NCI-H187 (cell line): ENCODE measurements at places on chromosomes 16 and 17.

- DNase-seq: no peak
Observed at GRCh38 chr16:52603015-52603414, 56.1 kb upstream of the TOX3 start.

DNA sequence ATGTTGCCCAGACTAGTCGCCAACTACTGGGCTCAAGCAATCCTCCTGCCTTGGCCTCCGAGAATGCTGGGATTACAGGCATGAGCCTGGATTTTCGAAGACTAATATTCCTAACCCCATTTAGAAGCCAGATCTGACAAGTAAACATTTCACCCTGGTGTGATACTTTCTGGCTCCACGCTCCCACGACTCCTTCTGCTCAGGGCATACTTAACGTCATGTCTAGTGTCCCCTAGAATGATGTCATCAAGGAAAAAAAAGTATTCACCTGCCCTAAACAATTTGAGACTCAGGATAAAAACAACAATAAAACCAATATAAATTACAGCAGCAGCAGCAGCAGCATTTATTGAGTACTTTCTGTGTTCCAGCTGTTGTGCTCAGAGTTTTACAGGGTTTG lies 13.2 kb downstream of the ITGB3 start:
- DNase-seq: no peak

- no peak for DNase-seq
Observed at GRCh38 chr16:67252609-67253497, 4.1 kb downstream of the SLC9A5 start.

DNA sequence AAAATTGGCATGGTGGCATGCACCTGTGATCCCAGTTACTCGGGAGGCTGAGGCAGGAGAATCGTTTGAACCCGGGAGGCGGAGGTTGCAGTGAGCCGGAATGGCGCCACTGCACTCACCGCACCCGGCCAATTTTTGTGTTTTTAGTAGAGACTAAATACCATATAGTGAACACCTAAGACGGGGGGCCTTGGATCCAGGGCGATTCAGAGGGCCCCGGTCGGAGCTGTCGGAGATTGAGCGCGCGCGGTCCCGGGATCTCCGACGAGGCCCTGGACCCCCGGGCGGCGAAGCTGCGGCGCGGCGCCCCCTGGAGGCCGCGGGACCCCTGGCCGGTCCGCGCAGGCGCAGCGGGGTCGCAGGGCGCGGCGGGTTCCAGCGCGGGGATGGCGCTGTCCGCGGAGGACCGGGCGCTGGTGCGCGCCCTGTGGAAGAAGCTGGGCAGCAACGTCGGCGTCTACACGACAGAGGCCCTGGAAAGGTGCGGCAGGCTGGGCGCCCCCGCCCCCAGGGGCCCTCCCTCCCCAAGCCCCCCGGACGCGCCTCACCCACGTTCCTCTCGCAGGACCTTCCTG lies at the start of gene HBQ1:
HBQ1 (plus strand) TSS at position 359 of the 575 bp plus-strand sequence; CDS start at position 387, 28 bp downstream.
- no peak for DNase-seq

DNA sequence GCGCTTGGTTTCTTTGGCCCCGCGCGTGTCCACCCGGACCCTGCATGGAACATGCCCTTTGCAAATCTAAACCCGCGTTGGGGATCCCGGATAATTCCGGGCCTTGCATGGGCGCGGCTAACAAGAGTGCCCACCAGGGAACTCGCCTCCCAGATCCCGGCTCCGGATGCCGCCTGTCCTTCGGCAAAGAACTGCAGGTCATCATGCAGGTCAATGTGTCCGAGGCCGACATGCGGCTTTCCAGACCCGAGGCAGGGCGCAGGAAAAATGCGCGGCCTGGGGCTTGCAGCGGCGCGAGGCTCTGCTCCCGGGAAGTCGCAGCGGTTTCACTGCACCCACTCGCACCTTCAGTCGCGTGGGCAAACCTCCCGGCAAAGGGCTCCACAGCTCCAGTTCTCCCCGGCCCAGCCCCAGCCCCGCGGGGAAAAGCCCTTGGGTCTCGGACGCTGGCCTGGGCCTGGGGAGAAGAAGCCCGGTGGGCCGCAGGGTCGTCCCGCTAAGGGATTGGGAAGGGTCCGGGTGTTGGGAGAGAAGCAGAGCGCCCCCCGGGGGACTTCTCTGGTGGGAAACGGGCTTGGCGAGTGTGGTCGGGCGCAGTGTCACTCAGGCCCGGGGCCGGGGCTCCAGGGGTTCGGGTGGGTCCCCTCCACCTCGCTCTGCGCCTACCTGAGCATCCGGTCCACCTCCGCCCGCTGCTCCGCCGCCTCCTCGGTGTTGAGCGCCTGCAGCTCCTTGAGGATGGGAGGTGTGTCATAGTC lies 805 bp downstream of the HNF1B start:
- no peak for DNase-seq

DNA sequence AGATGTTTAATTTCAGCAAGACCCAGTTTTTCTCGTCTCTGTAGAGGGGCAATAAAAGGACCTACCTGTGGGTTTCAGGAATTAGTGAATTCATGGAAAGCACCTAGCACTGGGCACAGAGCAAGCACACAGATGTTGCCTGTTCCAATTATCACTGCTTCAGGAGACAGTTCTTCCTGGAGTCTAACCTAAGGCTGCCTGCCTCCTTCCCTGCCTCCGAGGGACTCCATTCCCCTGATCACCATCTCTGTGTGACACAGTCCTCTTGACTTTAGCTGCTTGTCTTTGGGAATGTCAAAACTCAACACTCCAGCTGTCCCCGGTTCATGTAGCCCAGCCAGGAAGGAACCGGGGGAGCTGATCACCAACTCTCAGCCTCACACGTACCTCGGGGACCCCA lies 474.9 kb downstream of the SLC39A11 start:
- DNase-seq: no peak
